ENCODE measurements at places on chromosomes 16 and 17.

- no peak for DNase-seq
These were observed 380.4 kb upstream of the CCL2 start for GRCh38 chr17:33874617-33875060.

GRCh38 chr17:61352408-61352770 is 47.3 kb upstream of the TBX2 start:
- no peak for DNase-seq

GRCh38 chr16:51989637-51990230 is 557.2 kb downstream of the TOX3 start:
- no peak for DNase-seq

DNA sequence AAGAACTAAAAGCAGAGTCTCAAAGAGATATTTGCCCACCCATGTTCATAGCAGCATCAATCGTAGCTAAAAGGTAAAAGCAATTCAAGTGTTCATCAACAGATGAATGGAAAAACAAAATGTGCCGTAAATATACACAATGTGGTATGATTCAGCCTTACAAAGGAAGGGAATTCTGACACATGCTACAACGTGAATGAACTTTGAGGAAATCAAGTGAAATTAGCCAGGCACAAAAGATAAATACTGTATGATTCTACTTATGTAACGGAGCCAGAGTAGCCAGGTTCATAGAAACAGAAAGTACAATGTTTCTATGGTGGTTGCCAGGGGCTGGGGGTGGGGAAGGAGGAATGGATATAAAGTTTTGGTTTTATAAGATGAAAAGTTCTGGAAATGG is 57.8 kb upstream of the IL34 start:
- no peak for DNase-seq

GRCh38 chr16:628321-629061 is 2.3 kb upstream of the WFIKKN1 start:
- no peak for DNase-seq

DNA sequence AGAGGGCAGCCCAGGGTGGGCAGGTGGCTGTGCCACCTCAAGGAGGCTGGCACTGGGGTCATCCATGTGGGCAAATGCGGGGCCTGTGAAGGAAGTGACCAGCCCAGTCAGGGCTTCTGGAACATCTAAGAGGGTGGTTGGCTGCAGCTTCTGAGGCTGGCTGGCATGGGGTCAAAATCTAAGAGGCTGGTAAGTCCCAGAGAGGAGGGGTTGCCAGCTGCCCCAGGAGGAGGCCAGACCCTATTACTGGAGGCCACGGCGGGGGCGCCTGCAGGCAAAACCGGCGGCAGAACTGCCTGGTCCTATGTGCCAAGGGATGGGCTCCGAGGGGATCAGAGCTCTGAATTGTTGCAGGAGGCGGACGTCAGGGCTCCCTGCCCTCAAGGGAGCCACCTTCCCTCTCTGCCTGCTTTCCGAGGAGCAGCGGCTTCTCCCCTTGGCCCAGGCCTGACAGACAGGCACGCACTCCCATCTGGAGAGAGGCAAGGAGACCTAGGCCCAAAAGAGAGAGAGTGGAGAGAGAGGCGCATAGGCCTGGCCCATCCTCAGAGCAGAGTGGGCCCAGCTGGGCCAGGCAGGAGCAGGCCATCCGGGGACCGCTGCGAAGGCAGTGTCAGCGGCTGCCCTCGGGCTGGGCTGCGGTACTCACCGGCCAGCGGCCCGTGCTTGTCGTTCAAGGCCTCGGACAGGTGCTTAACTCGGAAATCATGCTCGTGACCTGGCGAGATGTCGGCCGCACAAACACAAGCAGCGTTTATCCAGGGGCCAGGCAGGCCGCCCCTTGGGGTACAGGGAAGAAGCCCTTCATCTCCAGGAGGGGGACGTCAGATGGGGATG is 10.9 kb downstream of the ZACN start:
- no peak for DNase-seq

DNA sequence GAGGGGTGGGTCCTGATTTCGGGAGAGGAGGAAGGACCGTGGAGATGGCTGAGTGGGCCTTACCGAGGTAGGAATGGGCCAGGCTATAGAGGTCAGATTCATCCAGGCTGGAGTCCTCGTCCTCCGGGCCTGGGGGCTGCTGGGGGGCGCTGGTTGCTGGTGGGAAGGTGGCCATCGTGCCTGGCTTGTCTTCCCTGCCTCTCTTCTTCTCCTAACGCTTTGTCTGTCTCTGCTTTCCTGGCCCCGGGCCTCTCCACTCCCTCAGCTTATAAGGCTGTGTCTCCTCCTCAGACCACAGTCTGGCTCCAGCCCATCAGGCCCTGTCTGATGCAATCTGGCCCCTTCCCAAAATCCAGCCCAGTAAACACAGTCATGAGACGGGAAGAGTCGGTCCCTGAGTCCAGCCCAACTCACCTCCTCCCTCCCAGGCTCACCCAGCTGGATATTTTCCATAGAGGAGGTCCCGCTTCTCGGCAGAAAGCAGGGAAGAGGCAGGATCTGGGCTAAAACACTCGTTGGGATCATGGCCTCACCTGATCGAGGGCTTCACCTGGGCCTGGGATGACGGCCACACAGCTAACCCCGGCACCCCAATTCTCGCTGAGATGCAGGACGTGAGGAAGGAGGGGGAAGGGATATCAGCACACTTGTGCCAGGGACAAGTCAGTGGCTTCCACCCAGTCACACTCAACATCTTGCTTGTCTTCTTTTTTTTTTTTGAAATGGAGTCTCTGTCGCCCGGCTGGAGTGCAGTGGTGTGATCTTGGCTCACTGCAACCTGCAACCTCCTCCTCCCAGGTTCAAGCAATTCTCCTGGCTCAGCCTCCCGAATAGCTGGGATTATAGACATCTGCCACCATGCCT is at the start of gene NUPR1:
NUPR1 (minus strand) TSS at position 242 of the 864 bp plus-strand sequence; CDS start at position 175, 67 bp downstream.
- no peak for DNase-seq

GRCh38 chr16:86834451-86835035 is 256.2 kb downstream of the FOXL1 start:
- no peak for DNase-seq

DNA sequence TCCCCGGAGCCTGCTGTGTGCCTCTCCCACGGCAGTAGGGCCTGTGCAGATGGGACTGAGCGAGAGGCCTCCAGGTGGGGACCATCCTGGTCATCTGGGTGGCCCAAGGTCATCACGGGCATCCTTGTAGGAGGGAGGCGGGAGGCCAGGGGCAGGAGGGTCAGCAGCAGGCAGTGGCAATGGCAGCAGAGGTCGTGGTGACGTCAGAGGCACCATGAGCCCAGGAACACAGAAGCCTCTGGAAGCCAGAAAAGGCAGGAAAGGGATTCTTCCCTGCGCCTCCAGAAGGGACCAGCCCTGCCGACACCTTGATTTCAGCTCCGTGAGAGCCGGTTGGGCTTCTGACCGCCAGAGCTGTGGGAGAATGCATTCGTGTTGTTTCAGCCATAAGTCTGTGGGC is 190.3 kb downstream of the BANP start:
- no peak for DNase-seq

- no peak for DNase-seq
These were observed 36.6 kb upstream of the ACSM2B start for GRCh38 chr16:20612551-20613480.

- no peak for DNase-seq
These were observed 742 bp upstream of the NUTF2 start for GRCh38 chr16:67846063-67846319.

DNA sequence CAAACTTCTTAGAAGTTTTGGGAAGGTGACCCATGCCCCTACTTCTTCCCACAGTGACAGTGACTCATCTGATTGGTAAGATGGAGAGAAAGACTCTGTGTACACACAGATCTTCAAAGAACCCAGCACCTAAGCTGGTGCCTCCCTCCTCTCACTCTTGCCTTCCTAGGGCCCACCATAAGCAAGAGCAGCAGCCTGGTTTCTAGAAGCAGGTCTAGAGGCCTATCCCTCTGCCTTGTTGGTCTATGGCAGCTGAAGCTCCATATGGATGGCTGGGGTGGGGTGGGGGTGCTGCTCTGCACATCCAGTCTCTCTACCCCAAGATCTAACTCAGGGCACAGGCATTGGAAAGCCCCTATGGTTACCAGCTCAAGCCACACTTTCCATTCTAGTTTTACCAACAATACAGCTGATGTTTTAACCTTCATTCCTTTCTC is 47.5 kb downstream of the STAT3 start:
- DNase-seq: peak; percentile 32
